ENCODE measurements at places on chromosomes 3 and 15.

GRCh38 chr3:186828340-186828739, 14.2 kb upstream of the ADIPOQ start:
- no peak for DNase-seq

DNA sequence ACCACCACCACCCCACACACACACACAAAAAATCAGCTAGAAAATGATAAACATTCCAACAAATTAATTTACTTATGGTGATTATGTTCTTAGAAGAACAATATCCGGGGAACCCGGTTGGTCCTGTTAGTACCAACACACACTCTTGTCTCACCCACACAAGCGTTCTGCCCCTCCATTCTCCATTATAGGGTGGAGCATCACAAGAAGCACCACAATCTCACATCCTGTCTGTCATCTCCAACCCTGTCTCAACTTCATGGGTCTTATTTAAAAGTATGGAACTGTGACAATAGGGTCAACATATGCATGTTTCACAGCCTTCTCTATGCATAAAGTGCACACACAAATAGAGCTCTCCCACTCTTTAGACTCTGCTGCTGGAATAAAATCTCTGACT, 5.6 kb downstream of the GSK3B start:
- no peak for DNase-seq

GRCh38 chr3:60998858-60999257, 252.4 kb downstream of the FHIT start:
- DNase-seq = no peak

DNA sequence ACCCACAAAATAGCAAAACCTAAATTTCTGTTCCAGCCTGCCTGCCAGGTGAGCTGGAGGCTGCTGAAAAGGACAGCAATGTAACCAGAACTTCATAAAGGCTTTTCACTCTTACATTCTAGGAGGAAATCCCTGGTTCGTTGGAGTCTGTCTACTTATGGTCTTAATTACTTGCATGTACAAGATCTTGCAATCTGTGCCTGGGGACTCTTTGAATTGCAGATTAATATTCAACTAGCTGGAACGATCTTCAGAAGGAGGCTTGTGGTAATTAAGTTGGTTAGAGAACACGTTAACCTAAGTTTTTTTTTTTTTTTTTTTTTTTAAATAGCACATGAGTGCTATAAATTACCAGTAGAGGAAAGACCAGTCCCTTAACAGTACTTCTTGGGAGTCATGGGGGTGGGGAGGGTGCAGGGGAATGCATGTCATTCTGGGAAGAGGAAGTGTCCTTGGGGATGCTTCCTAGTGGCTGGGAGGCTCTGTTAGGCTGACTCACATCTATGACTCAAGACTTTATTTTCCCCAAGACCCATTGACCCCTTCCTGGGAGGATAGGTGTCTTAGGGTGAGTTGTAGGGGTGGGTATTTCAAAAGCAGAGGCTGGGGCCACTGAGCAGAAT, 139.8 kb downstream of the RAB11A start:
- no peak for DNase-seq

GRCh38 chr3:181971424-181971823, 259.7 kb downstream of the SOX2 start:
- no peak for DNase-seq

- DNase-seq = no peak
Measured at GRCh38 chr15:40444736-40445135, 4.0 kb downstream of the BAHD1 start.

GRCh38 chr3:117130222-117130621, 420.6 kb downstream of the TUSC7 start:
- DNase-seq = no peak

Data from SHP77 treated with DMSO at 0.1 percent for 48 hours (cell line).